ENCODE measurements at places on chromosomes 5 and 9. TPM values are rescaled to one million over a fixed set of nuclear protein-coding genes. Genes with fewer than 3 reads are reported as not detected.

ALDH7A1 gene
- 24.7 TPM for total RNA-seq

EPB41L4B gene
- total RNA-seq, result 0.32 TPM

PCDHA1 gene
- under 0.01 TPM for total RNA-seq

LRRTM2 gene
- total RNA-seq, result 0.24 TPM

FAXDC2 gene
- total RNA-seq, result 10.0 TPM

TRAPPC13 gene
- 26.0 TPM for total RNA-seq

ARSI gene
- total RNA-seq, result 12.0 TPM

TAF1L gene
- not detected for total RNA-seq

C9orf43 gene
- total RNA-seq, result 0.49 TPM

PCDHA5 gene
- 0.24 TPM for total RNA-seq

DCANP1 gene
- not detected for total RNA-seq

TOR2A gene
- 3.8 TPM for total RNA-seq

EFNA5 gene
- 11.7 TPM for total RNA-seq

SSNA1 gene
- total RNA-seq, result 46.1 TPM

PTCD2 gene
- 11.5 TPM for total RNA-seq

TPPP gene
- under 0.01 TPM for total RNA-seq

PCDHGB4 gene
- total RNA-seq, result 18.0 TPM

PLPP7 gene
- 10.6 TPM for total RNA-seq

C5orf46 gene
- not detected for total RNA-seq

PCDHB12 gene
- total RNA-seq, result 0.97 TPM

All from hair follicle dermal papilla cell (primary cell).